Stimulated activated CD4-positive, alpha-beta T cell treated with anti-CD3 and anti-CD28 coated beads, Interleukin-1b, Interleukin-23, amount 100 ng/mL, for 1 hour (primary cell): ENCODE measurements at places on chromosomes 1 and 21.

DNA sequence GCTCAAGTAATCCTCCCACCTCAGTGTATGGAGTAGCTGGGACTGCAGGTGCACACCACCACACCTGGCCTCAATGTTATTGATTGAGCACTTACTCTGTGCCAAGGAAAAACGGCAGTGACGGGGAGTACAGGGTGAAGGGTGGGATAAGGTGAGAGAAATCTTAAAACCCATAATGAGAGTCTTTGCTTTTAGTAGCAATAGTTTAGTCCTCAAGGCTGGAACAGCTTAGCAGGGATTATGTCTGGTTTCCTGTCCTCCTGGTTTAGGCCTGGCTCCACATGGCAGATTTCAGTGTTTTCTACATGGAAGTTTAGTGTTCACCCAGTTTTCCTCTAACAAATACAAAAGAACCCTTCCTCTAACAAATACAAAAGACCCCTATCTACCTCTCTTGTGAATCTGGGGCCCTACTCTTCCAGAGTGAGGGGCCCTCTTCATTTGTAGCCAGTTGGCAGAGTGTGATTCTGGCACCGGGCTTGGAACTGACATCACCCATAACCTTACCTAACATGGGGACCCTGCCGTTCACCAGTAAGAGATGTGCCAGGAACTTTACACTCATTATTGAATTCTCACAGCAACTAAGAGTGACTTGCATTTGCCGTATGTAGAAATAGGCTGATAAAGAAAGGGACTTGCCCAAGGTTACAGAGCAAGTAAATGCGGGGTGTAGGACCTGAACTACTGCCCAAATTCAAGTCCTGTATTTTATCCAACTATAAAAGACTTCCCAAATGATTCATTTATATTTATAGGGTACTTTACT, 6.9 kb downstream of the ZNF691 start:
- DNase-seq = no peak

DNA sequence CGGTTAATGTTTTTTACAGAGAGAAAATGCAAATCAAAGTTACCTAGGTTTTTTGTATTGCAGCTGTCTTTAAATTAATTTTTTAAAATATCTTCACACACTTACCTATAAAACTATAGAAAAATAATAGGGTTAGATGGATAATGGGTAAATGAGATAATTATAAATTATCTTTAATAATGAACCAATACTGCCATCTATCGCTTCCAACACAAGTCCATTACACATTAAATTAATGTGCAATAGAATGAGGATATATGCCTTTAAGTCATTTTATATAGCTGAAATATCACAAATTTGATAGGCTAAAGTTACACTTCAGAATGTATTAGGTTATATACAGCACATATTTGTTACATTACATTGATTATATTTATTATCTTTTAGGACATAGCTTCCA, 2212.8 kb downstream of the MRPL39 start:
- DNase-seq = no peak

GRCh38 chr1:92461364-92462097, 25.2 kb downstream of the GFI1 start:
- DNase-seq = no peak

DNA sequence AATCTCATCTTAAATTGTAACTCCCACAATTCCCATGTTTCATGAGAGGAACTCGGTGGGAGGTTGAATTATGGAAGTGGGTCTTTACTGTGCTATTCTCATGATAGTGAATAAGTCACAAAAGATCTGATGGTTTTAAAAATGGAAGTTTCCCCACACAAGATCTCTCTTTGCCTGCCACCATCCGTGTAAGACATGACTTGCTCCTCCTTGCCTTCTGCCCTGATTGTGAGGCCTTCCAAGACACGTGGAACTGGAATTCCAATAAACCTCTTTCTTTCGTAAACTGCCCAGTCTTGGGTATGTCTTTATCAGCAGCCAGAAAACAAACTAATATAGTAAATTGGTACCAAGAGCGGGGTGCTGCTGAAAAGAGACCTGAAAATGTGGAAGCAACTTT, 761.6 kb upstream of the RGS18 start:
- DNase-seq = no peak

GRCh38 chr1:154485910-154486496, 16.0 kb upstream of the TDRD10 start:
- DNase-seq = no peak

GRCh38 chr1:167054531-167054930, 35.6 kb downstream of the GPA33 start:
- DNase-seq = no peak

DNA sequence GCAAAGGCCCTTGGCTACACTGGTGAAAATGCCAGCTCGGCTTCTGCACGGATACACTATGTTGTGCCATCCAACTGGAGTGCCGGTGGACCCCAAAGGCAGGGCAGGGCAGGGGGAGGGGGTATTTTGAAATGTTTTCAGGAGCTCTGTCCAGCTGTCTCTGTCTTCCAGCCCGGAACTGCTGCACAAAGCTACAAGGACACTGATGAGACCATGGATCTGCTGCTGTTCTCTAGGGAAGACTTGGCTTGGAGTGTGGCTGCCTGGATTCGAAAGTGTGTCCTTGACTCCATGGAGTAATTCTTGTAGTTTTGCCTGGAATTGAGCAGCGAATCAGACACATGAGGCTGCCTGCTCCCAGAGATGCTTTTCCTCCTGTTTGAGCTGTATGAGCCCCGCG, 42.4 kb downstream of the TTC39A start:
- DNase-seq = no peak

DNA sequence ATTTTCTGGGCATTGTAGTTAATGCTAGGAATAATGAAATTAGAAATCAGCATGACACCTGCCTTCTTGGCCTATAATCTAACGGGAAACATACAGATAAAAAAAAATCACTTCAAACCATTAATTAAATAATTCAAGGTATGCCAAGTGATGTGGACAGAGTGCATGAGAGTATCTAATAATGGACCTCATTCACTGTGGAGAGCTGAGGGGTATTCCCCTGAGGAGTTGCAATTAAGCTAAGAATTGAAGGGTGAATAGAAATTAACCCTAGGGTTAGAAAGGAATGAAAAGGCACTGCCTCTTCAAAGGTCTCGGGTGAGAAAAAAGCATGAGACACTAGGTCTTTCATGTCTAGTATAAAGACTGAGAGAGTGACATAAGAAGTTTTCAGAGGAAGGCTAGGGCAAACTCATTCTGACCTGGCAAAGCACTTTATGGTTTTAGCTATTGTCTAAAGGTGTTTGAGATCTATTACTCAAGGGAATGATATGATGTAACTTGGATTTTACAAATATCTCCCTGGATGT, 466.1 kb downstream of the KCNT2 start:
- DNase-seq = no peak

GRCh38 chr1:8358241-8358896, 40.5 kb downstream of the SLC45A1 start:
- no peak for DNase-seq

- no peak for DNase-seq
Observed at GRCh38 chr1:213050745-213051126, 305 bp upstream of the RPS6KC1 start.

DNA sequence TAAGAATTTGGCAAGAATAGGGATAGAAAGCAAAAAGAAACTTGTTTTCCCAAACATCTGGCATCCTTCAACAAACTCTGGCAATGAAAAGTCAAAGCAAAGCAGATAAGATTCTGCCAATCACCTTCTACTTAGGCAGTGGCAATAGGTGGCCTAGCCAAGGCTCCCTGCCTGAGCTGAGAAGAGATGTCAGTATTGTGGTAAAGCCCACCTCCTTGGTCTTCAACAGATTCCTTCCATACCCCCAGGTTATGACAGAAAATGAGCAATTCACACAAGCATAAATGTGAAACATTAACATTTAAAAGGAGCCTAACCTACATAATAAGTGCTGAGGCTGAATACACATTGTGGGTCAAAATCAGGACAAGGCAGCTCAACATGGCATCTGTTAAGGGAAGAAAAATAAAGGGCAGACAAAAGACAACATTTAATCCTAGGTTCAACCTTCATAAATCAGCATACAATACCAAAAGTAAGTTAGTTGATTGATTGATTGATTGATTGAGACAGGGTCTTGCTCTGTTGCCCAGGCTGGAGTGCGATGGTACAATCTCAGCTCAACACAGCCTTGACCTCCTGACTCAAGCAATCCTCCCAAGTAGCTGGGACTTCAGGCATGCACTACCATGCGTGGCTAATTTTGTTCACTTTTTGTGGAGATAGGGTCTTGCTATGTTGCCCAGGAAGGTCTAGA, 123.1 kb downstream of the AKT3 start:
- no peak for DNase-seq

- DNase-seq = no peak
Observed at GRCh38 chr21:28761674-28762356, 230.9 kb downstream of the LTN1 start.

DNA sequence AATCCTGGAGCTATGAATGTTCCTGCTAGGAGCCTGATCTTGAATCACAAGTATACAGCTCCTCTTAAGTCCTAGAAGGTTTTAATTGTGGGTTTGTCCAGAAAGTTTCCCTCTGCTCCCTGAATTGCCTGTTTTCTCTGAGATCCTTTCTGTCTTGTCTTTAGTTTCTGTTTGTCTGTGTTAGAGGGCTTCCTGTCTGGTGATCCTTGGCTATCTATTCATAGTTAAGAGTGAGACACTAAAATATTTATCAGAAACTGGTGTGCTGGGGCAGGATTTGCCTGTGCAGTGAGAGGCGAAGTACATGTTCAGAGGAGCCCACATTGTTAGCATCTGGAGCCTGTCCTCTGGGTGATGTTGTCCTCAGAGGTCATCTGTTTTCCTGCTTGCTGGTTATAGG, 45.4 kb downstream of the ETS2 start:
- DNase-seq = no peak

DNA sequence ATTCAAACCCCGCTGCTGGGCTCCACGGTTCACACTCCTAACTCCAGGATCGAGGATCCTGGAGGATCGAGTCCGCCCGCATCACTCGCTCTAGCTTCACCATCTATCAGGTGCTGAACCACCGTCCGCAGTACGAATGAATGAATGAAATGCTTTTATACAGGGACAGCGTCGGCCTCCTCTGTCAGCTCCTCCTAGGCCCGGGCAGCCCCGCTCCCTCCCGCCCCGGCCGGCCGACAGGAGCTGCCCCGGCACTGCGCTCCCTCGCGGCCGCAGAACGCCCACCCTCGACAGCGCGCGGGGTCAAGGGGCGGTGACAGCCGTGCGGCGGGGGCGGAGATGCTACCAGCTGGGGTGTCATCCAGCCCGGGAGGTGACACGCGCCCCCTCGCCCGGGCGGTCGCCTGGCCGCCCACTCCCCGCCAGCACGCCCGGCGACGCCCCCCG, 520 bp downstream of the ZBTB17 start:
- DNase-seq = no peak

DNA sequence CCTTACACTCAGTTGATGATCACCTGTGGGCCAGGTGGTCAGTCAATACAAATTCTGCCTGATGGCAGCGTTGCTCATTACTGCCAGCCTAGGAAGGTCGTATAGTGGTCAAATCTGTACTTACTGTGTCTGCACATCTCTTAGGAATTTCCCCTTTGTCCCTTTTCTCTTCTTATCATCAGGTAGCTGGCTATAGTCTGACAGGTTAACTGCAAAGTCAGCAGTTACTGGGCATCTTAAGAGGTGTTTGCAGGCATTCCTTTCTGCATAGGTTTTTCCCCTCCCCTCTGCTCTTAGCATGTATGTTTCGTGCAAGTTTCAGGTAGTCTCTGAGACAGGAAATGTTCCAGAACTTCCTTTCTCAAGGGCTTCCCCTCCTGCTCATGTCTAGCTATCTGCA, 298.7 kb downstream of the LRRIQ3 start:
- no peak for DNase-seq

DNA sequence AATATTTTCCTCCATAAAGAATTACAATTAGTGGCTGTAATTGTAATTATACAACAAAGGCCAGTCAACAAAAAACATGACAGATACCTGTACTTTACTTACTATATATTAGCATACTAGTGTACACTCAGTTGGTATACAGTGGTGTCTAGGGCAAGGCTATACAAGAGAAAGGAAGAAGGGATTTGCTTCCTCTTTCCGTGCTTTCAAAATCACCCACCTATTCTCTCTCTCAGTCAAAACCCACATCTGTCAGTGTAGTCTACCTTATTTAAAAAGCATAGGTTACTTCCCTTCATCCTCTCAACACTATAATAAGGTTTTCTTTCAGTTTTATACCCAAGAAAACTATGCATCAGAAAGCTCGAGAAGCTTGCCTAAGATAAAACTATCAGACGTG, 355.8 kb upstream of the NR5A2 start:
- DNase-seq = no peak

DNA sequence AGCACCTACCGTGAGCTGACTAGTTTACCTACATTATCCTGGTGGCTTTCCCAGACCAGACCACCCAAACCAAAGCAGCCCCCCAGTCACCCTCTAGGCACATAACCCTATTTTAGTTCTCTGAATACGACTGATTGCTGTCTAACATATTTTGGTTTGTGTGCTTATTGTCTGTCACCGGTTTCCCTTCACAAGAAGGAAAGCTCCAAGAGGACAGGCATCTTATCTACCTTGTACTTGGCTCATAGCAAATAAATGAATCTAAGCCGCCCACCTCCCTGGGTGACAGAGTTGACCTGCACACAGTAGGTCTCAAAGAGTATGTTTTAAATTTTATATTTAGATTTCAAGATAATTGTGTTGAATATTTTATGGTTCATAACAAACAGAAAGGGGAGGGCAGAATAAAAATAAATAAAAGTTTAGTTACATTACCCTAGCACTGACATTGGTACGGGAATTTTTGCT, 904 bp upstream of the PRDX6 start:
- no peak for DNase-seq

- DNase-seq = no peak
Observed at GRCh38 chr1:12059722-12060464, 3.2 kb upstream of the TNFRSF8 start.

- DNase-seq = no peak
Observed at GRCh38 chr1:12595757-12596006, 22.3 kb downstream of the DHRS3 start.

DNA sequence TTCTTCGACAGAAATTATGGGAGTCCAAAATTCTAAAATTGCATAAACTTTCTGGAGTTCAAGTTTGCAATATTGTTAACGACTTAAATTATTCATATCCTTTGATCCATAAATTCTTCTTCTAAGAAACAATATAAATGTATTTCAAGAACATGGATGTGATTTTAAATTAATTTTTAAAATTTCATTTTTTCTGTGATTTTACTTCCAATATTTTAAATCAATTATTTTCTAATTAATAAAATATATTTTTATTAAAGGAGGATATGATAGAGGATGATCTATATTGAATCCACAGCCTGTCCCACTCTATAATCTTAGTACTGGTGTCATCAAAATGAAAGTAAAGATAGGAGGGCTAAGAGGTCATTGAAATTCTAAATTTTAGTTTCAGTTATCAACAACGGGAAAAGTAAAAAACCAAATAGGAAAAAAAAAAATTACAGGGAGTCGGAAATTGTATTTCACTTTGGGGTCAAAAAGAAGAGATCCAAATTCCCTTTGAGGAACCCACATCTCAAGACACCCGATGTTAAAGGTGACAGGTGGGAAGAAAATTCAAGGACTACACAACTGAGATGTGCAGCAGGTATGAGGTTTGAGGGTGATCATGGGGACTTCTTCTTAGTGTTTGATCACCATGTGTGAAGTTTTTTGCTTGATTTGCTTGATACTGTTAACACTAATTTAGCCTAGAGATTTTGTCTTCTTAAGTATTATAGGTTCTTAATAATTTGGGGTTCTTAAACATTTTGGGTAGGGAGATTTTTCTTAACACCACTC, 154.8 kb upstream of the RGS18 start:
- DNase-seq = no peak

GRCh38 chr1:44290250-44291094, 64.6 kb downstream of the ERI3 start:
- DNase-seq = no peak

- no peak for DNase-seq
Observed at GRCh38 chr1:203055161-203055799, 29.0 kb downstream of the PPFIA4 start.

GRCh38 chr1:46582972-46583371, 21.1 kb downstream of the MKNK1 start:
- no peak for DNase-seq
